ENCODE measurements at places on chromosomes 16 and 17.

- no peak for DNase-seq
Observed at GRCh38 chr17:8552577-8553320, 77.8 kb downstream of the MYH10 start.

GRCh38 chr17:14042411-14042810 lies 26.9 kb upstream of the COX10 start:
- no peak for DNase-seq

- peak; percentile 3 for DNase-seq
Observed at GRCh38 chr17:58314706-58315015, 13.9 kb downstream of the TSPOAP1 start.

DNA sequence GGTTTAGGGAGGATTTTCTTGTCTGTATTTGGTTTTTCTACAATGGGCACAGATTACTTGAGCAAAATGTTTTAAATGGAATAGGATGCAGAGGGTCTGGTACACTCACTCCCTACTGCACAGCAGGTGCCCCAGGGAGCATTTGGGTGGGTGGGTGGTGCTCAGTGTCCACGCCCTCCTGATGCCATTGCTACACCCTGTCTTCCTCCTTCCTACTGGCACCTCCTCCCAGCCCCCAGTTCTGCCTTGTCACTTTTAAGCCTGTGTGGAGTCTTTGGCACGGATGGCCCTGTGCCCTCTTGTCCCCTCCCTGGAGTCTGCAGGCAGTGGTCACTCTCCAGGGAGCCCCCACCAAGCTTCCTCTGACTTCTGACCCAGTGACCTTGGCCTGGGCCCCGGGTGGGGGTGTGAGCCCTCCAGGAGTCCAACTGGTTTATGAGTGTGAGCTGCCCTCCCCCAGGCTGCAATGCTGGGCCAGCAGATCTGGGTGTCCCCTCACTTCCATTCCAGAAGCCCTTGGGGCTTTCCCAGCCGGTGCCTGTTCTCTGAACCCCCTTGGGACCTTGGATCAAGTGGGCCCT lies 15.5 kb downstream of the LLGL2 start:
- DNase-seq: no peak

- DNase-seq: no peak
Observed at GRCh38 chr16:89720551-89720812, 216 bp downstream of the VPS9D1 start.

- DNase-seq: no peak
Observed at GRCh38 chr17:57211543-57211942, 44.8 kb upstream of the MSI2 start.

- no peak for DNase-seq
Observed at GRCh38 chr17:71111460-71111859, 942.1 kb downstream of the KCNJ2 start.

DNA sequence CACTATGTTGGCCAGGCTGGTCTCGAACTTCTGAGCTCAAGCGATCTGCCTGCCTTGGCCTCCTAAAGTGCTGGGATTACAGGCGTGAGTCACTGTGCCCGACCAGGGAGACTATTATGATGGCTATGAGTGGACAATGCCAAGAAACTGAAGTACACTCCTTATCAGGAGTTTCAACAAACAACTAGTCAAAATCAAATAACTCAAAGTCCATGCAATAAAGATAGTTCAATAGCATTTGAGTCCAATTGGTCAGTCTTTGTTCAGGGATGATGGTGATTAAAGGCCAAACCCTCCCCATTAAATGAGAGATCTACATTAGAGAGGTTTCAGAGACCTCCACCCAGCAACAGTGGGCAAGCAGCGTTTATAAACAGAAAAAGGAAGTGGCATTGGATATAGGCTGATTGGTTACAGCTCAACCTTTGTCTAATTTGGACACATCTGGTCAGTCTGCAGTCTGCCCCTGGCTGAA lies 8.0 kb downstream of the CHST5 start:
- DNase-seq: no peak

DNA sequence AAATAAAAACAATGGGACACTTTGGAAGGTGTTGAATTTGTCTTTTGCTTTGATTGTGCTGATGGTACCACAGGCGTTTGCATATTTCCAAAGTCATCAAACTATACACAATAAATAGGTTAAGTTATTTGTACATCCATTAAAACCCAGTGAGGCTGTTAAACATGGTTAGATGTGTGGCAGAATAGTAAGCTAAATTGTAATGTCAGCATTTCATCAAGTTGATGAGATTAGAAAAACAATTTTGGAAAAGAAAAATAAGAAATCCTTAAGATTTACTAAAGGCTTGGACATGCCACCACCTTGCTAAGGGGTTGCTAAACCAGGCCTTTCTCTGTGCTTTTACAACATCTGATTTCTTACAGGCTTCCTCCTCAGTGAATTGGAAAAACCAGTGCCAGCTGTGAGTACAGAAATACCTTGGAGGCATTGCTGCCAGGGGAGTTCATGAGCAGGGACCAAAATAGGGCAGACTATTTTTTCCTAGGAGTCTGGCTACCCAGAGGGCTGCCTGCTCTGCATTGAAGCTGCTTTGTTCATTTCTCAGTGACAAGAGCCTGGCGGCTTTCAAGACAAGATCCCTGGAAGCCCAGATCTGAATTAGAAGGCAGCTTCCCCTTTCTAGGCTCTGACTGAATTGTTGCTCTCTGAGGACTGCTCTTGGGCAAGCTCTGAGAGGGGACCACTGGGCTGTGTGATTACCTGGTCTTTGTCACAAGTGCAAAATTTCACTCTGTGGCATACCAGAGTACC lies 43.4 kb upstream of the CA10 start:
- no peak for DNase-seq

GRCh38 chr16:50884066-50884860 lies 142.4 kb downstream of the CYLD start:
- no peak for DNase-seq

- DNase-seq: no peak
Observed at GRCh38 chr16:11036040-11036439, 91.7 kb downstream of the CLEC16A start.

GRCh38 chr16:11050536-11050935 lies 106.2 kb downstream of the CLEC16A start:
- no peak for DNase-seq

DNA sequence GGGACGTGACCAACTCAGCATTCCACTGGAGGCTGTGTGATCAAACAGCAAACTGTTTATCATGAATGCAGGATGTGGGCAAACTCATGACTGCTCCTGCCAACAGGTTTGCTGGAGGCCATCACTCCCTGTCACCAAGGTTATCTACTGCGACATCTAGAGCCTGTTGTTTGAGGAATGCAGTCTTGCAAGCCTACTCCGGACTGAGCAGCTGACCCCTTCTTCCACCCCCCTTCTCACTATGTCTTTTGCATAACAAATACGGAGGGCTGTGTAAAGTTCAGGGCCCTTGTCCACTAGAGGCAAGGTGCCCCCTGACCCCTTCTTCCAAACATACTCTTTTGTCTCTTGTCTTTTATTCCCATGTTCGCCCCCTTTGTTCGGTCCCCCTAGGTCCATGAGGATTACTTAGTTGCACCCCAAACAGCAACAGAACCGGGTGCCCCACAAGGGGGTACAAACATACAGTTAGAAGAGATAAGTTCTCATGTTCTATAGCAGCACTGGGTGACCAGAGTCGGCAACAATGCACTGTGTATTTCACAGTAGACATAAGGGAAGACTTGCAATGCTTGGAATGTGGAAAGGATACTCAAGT lies 28.7 kb downstream of the MEAK7 start:
- no peak for DNase-seq

DNA sequence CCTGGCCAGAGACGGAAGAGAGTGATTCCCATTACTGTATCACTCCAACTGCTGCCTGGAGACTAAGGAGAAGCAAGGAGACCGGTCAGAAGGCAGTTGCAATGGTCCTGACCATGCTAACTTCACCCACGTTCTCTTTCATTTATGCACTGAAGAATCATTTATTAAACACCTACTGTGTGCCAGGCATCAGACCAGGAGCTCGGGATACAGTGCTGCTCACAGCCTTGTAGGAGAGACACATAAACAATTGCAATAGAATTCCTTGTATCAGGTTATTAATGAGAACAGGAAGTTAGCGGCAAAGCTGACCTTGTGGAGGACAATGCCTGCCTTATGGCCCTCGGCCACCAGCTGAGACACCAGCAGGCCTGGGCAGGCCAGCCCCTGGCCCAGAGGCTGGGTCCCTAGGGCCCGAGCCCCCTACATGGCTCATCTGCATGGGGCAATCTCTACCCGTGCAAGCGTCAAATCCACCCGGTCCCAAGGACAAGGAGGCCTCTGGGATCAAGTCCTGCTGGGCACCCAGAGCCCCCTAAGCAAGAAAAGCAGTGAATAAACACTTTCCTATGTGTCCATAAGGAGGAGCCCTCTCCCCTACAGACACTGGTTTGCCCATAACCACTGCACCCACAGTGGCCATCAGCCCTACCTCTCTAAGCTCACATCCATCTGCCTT lies 8.6 kb upstream of the ENPP7 start:
- no peak for DNase-seq

Measured in DND-41 (cell line).